ENCODE measurements at places on chromosomes 7 and 10.

DNA sequence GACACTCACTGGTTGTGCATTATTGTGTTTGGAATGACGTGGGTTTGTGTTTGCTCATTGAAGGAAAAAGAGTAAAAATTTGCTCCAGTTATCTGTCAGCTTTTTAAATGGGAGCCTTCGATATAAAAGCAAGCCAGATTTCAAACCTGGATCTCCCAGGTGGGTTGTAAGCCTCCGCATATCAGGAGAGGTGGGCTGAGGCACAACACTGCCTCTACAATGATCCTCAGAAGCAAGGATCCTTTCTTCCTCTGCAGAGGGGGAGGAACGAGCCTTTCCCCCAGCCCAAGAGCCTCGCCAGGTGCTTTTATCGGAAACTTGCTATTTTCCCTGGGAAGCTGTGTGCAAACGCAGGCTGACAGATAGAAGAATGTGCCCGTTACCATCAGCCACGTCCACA is 331.0 kb upstream of the MGMT start:
- DNase-seq = no peak

DNA sequence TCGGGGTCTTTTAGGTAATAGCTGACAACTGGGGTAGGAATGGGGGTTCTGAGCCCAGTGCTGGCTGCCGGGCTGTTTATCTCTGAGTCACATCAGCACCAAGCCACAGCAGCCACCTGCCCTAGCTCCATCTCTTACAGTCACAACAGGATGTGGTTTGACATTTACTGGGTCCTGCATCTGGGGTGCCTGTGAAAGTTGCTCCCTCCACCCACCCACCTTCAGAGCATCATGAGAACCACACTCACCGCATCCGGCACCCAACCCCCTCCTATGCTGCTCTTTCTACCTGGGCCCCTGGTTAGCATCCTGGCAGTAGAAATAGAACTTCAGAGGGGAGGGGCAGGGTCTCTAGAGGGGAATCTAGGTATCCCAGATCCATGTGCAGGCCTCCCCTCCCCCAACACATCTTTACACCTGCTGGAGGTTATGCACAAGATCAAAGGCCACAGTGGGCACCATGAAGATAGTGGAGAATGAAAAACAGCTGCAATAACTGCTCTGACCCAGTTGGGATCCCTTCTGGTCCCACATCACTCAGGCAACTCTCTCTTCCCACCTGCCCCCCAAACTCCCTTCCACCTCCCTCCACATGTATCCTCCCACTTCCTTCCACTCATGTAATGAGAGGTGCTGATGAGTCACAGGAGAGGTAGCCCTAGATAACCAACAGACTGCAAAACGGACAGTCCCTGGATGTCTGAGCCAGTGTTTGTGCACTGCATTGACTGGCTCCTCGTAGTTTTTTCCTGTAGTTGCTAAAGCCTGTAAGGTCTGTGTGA is 38.2 kb downstream of the PRSS2 start:
- no peak for DNase-seq

- no peak for DNase-seq
These were observed 15.3 kb downstream of the JAZF1 start for GRCh38 chr7:28165261-28165660.

GRCh38 chr7:22295402-22296264 is 61.3 kb downstream of the RAPGEF5 start:
- no peak for DNase-seq

DNA sequence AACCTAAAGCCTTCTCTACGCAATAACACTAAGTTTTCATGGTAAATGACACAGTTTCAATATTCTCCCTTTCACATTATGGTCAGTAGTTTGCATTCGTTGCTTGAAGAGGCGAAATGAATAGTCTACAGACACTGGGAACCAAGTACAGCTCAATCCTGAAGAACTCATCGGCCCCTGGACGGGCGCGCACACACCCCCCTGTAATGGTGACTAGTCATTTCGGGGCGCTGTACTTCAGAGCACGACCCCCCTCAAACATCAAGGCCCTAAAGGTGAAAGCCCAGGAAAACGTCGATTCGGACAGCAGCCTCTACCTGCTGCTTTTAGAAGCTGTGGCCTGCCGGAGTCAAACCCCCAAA is 1.0 kb downstream of the NT5C2 start:
- no peak for DNase-seq

- DNase-seq = no peak
These were observed 218.8 kb downstream of the ZWINT start for GRCh38 chr10:56142092-56142728.

- no peak for DNase-seq
These were observed 4.6 kb downstream of the FOXL3 start for GRCh38 chr7:294440-295154.

GRCh38 chr10:35262436-35262835 is 73.9 kb upstream of the CCNY start:
- DNase-seq = no peak

GRCh38 chr7:130208516-130208915 is 856 bp downstream of the SSMEM1 start:
- DNase-seq = no peak

DNA sequence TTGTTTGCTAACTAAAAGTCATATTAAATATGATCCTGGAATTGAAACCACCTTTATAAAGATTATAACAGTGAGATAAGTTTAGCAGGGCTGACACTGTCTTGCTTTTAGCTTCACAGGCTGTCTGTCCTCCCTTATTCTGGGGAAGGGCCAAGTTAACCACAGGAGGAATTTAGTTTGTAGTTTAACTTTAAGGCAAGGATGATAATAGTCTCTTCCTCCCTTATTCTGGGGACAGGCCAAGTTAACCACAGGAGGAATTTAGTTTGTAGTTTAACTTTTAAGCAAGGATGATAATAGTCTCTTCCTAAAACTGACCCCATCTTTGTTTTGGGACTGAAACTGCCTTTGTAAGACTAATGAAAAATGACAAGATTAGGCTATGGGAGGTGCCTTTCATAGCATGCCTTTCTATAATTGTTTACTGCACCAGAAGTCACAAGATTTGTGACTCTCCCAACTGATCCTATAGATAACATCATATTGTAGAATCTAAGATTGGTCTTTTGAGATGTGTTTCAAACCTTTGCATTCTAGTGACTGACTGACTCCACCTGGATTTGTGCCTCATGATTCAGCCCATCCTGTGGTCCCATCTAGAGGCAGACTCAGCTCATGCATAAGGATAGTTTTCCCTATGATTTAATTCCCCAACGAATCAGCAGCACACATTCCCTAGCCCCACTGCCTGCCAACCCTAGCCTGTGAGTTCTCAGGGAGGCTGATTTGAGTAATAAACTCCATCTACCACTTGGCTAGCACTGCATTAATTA is 212.0 kb downstream of the MAGI2 start:
- no peak for DNase-seq
